ENCODE measurements at places on chromosomes 11 and 22. TPM values are rescaled to one million over a fixed set of nuclear protein-coding genes. Genes with fewer than 3 reads are reported as not detected.

DTX4 gene
- 35.9 TPM for total RNA-seq

MB gene
- not detected for total RNA-seq

ACR gene
- total RNA-seq, result 1.5 TPM

RAB38 gene
- total RNA-seq, result 3.2 TPM

LRP5 gene
- 55.2 TPM for total RNA-seq

APOL5 gene
- not detected for total RNA-seq

XKR3 gene
- total RNA-seq, result not detected

OR10A2 gene
- not detected for total RNA-seq

HDHD5 gene
- 19.1 TPM for total RNA-seq

SCUBE1 gene
- 140 TPM for total RNA-seq

HNRNPUL2 gene
- total RNA-seq, result 51.2 TPM

TRIM29 gene
- 33.2 TPM for total RNA-seq

- DNase-seq, result no peak
Measured at GRCh38 chr22:28137036-28137435, 218.0 kb upstream of the PITPNB start.

- no peak for DNase-seq
Measured at GRCh38 chr22:20567371-20567847, 60.0 kb downstream of the MED15 start.

GRCh38 chr11:27040302-27041115 is at the start of gene BBOX1:
TSS of gene BBOX1 (plus strand) at chr11:27040815. CDS start at chr11:27055431, 14,616 bp downstream.
- peak; percentile 62 for DNase-seq

DNA sequence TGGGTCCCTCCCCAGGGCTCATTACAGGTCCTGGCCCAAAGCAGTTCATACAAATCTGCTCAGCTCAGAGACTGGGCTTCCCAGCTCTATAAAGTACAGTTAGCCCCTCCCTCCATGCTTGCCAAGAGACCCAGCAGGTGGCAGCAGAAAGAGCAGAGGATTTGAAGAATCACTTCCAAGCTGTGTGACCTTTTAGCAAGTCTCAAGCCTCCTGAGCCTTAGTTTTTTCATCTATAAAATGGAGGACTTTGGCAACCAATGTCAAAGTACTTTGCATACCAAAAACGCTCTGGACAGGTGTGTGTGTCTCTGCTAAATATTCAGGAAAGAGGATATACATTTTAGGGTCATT is 26.6 kb downstream of the RELT start:
- DNase-seq, result no peak

- DNase-seq, result no peak
Measured at GRCh38 chr22:20479612-20480196, 15.9 kb downstream of the KLHL22 start.

- DNase-seq, result no peak
Measured at GRCh38 chr11:121042296-121042695, 18.4 kb downstream of the TBCEL start.

GRCh38 chr11:13114566-13115379 is 105.7 kb downstream of the RASSF10 start:
- no peak for DNase-seq

DNA sequence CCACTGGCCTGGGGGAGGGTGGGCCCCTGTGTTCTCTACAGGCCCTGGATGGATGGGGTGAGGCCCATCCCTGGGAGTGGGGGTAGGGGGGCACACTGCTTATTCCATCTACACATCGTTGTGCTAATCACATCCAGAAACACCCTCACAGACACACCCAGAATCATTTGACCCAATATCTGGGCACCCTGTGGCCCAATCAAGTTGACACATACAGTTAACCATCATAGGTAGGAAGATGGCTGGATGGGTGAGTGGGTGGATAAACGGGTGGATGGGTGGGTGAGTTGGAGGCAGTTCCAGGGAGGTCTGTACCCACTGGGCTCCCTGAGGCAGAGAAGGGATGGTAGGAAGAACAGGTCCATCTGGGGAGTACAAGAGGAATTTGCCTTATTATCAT is 81.3 kb upstream of the LINC01488 start:
- peak; percentile 25 for DNase-seq

DNA sequence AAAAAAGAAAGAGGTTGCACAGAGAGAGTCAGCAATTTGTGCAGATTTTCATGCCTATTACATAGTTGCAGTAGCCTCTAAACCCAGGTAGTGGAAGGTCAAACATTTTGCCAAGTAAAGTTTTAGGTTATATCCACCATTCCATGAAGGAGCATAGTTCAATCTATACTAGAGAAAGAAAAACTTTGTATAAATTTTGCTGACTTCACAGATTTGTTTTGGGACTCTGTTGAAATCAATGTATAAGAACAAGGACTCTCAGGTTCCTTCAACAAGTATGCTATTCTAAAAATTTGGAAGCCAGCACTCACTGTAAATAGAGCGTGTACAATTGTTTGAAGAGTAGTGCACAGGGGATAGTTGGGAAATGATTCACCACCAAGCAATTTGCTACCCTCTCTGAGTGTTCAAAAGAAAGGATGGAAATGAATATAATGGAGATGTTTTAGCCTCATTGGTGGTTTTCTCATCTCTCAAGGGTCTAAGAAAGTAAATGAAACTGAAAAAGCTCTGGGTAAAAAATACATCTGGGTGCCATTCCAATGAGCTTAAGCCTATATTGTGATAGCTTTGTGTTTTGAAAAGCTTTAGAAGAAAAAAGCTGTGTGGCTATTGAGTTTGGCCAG is 508.4 kb upstream of the LUZP2 start:
- DNase-seq, result no peak

DNA sequence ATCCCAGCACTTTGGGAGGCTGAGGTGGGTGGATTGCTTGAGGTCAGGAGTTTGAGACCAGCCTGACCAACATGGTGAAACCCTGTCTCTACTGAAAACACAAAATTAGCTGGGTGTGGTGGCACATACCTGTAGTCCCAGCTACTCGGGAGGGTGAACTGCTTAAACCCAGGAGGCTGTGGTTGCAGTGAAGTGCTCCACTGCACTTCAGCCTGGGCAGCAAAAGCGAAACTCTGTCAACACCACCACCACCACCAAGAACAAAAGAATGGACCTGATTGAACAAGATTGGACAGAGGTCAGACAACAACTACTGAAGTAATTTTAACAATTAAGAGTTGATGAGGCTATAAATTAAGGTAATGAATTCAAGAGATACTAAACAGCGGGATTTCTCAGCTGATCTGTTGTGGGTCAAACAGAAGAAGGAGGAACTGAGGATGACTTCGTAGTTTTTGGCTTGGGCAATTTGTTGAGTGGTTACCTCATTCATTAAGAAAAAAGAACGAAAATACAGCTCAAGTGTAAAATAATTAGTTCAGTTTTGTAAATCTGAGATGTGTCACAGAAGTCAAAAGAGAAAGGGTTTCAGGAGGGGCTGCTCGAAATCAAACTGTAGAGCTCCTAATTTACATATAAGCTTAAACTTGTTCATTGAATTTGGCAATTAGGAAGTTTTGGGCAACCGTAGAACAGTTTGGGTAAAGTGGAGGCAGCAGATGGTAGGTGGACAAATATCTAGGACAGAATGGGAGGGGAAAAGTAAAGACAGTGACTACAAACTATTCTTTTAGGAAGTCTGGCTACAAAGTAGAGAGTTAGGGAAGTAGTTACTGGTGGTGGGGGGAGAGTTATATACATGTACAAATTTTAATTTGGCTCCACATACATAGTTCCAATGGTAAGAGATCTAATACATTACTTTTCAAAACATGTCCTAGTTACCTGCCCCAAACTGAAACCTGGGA is 4.5 kb downstream of the IL18 start:
- no peak for DNase-seq

GRCh38 chr22:21940521-21940920 is 12.1 kb downstream of the PPM1F start:
- DNase-seq, result no peak

- DNase-seq, result peak; percentile 53
Measured at GRCh38 chr11:7088921-7089320, at the start of gene RBMXL2. TSS of gene RBMXL2 (plus strand) at chr11:7088998. CDS start at chr11:7089121, 123 bp downstream.

- no peak for DNase-seq
Measured at GRCh38 chr11:36409152-36409816, 100.8 kb downstream of the TRAF6 start.

DNA sequence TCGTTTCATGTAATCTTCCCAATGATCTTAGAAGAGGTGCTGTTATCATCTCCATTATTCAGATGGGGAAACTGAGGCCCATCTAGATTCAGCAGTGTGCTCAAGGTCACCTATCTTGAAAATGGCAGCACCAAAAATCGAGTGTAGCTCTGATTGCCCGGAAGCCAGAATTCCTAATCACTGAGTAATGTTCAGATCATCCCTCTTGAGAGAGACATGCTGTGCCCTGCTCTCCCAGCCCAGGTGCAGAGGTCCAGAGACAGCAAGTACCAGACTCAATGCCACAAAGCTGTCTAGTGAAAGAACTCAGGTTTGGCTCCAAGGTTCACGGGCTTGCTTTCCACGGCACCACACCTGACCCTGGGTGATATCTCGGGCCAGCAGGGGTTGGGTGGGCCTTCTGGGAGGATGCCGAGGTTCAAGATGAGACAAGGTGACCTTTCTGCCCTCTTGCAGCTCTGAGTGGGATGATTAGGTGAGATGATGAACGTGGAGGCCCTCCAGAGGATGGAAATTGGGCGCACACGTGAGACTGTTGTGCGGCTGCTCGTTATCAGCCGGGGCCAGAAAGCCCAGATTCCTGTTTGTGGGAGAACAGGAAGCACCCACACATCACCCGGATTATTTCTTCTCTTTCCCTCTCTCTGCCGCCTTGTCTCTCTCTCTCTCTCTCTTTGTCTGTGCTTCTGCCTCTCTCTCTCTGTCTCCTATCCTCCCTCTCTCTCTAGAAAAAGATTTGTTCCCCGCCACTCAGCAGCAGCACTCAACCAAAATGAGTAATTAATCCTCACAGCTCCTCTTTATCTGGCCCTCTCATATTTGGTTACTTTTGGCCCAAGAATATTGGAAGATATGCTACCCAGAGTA is 19.0 kb upstream of the RASD2 start:
- DNase-seq, result no peak

DNA sequence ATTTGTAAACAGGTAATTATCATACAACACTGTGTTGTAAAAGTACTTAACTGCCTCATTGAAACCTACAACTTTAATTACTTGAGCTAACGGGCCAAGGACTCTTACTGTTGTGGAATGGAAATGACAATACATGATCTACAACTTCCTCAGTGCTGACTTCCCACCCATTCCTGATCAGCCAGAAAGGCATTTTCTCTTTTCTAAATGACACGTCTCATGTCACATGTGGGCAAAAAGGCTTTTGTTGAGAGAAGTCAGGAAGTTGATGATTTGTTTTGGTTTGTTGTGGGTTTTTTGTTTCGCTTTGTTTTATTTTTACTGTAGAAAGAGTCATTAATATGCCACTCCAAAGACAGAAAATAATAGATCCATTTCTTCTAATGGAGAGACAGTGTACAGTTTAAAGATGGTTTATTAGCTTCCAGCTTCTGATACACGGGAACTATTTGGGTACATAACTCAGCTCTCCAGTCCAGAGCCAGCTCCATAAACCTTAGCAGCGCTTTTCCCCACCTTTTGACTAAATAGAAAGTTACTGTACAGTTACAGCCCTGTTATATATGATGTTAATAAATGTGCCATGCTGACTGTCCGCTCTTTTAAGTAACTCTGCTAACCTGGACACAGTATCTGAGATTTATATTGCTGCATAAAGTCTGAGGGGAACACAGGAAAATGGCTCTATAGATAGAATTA is 509.4 kb upstream of the API5 start:
- no peak for DNase-seq

GRCh38 chr11:34086554-34087283 is 18.7 kb upstream of the NAT10 start:
- DNase-seq, result no peak

DNA sequence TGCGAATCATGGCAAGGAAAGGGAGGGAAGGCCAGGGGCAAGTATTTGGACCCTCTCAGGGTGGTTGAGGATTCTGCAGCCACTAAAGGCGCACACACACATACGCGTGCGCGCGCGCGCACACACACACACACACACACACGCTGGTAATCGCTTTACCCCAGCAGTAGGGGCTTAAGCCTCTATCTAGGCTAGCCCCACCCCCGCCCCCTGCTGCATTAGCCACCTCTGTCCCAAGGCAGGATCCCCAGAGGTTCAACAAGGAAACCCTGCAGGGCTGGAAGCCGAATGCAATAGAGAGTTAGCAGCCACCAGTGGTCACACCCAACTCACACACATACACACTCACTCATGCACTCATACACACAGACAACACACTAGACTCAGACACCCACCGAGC is 28.6 kb upstream of the ELFN2 start:
- DNase-seq, result no peak

- no peak for DNase-seq
Measured at GRCh38 chr22:33756508-33756949, 163.7 kb downstream of the LARGE1 start.

DNA sequence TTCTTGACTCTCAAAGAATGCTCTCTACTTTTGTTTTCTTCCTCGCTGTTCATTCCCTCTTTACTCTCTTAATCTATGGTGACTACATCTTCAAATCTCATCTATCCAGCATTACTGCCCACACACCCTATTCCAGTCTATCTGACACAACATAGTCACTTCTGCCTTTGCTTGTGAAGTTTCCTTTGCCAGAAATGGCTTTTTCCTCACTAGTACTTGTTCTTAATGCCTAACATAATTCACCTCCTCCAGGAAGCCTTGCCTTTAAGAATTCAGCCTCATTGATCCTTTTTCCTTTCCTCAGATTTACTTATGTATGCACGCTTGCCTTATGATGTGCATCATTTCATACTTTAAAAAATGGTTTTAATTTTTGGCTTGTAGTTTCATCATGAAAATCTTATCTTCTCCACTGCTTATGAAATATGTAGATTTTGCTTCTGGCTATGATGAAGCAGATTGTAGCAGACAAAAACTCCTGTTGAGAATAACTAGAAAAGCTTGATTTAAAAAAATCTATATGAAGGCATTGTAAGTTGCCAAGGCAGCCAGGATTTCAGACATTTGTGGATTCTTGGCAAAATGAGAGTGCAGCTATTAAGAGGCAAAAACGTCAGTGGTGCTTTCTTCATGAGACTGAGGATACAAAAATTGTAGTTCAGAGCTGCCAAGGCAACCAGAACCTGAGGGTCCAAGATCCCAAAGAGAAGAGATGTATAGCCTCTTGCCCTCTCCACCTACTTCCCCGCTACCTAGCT is 31.8 kb downstream of the RNF169 start:
- no peak for DNase-seq

DNA sequence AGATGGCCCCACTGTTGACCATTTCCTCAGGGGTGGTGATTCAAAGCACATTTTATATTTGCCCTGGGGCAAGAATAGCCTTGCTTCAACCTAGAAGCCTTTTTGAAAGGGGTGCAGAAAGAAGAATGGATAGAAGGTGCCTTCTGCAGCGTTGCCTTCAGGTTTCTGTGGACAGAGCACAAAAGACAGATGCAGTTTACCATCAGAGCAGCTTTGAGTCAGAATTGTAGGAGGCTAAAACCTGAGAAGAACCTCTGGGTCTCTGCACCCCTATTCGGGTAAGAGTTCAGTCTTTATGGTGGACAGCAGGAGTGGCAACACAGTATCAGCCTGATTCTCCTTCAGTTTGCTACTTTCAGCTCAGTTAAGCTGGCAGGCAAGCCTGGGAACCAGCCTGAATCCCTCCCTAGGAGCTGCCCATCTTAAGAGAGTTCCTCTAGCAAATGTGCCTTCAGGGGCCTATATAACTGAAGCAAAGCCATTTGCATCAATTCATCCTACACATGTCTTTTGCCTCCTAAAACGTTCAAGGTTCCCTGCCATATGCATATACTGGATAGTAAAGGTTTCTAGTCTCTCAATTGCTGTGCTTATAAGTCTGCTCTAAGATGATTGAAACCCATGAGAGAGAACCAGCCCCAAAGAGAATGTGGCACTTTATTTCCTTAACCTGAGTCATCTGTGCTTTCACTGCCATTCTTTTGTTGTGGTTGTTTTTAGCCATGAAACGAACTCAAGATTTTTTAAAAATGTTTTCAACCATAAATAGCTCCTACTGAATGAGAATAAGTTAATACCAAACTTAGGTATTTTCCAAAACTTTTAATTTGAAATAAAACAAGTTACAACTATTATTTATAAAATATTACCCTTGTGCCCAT is 123.0 kb downstream of the TRIM44 start:
- DNase-seq, result no peak
